ENCODE measurements at places on chromosomes 7 and 10. TPM values are rescaled to one million over a fixed set of nuclear protein-coding genes. Genes with fewer than 3 reads are reported as not detected.

Gene SH2D4B
- not detected for total RNA-seq

Gene AHR
- total RNA-seq, result 236 TPM

Gene BTBD16
- not detected for total RNA-seq

Gene GRID2IP
- total RNA-seq, result 1.3 TPM

Gene SLC26A3
- total RNA-seq, result not detected

Gene GNAI1
- total RNA-seq, result 24.5 TPM

Gene CYP3A4
- not detected for total RNA-seq

DNA sequence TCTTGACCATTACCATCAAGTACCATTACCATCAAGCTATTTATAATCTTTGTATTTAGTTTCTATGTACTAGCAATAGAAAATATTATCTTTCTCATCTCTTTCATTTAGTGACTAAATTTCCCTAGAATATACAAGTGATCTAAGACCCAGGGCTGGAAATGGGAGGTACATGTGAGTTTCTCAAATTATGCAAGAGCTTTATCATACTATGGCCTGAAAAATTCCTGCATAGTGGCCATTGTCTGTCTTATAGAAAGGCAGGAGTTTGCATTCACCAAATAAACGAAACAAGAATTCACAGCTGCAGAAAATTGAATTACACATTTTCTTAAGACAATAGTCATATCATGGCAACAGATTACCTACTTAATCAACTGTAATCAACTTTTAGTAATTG, 50.7 kb upstream of the HDAC9 start:
- no peaks in the 10 kb centered on the region for H3K4me1 ChIP-seq
- no peaks in the 10 kb centered on the region for H3K27me3 ChIP-seq
- no peak overlapping the region for H3K4me3 ChIP-seq
- no peak for DNase-seq
- H3K27ac ChIP-seq, result no peak overlapping the region

DNA sequence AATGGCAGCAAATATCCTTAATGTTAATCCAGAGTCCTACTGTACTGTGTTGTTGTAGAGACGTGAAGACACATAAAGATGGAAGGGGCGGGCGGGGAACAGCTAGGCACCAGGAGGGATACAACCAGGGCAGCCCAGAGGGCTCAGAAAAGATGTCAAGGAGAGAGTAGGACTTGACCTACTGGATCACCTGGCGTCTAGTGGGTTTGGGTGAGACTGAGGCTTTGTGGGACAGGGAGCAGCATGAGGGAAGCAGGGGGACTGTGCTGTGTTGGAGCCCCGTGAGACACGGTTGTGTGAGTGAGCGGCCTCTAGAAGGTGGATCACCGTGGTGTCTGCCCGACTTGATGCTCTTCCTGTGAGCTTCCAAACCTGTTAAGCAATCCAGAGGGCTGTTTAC, 68.0 kb downstream of the PTPRE start:
- H3K4me3 ChIP-seq, result no peak overlapping the region
- H3K4me1 ChIP-seq, result peaks cover 34% of the 10 kb centered on the region
- no peaks in the 10 kb centered on the region for H3K27me3 ChIP-seq
- H3K27ac ChIP-seq, result no peak overlapping the region

DNA sequence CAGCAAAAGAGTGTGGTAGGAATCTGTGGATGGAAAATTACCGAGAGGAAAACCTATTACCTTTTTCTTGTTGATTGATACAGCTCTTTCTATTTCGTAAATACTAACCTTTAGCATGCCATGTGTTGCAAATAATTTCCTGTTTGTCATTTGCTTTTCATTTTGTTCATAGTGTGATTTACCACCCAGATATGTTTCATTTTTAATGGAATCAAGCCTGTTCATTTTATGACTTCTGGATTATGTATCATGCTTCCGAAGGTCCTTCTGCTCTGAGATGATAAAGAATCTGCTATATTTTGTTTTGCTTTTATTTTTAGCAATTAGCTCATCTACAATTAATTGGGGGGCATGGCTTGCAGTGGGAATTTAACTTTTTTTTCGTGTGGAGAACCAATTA, 46.5 kb downstream of the INPP5F start:
- no peak overlapping the region for H3K27ac ChIP-seq
- H3K27me3 ChIP-seq, result no peaks in the 10 kb centered on the region
- H3K4me1 ChIP-seq, result peaks cover 23% of the 10 kb centered on the region
- no peaks in the 10 kb centered on the region for H3K36me3 ChIP-seq

DNA sequence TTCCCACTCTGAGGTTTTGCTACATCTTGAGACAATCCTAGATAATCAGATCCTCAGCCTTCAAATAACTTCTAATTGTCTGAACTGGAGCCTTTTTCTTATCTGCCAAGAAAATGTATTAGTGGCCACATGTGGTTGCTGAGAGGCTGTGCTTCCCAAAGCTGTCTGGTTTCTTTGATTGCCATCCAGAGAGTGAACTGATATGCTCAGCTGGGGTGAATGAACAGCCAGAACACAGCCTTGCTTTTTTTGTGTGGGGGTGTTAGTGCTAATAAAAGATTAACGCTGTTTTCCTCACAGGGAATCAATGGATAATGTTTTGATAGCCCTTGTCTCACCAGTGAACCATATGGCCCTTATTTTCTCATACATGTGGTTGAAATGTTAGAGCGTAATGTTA, 66.9 kb downstream of the BBS9 start:
- no peaks in the 10 kb centered on the region for H3K27me3 ChIP-seq

- H3K27me3 ChIP-seq, result no peaks in the 10 kb centered on the region
- H3K36me3 ChIP-seq, result no peaks in the 10 kb centered on the region
- H3K4me3 ChIP-seq, result no peak overlapping the region
- H3K4me1 ChIP-seq, result no peaks in the 10 kb centered on the region
Observed at GRCh38 chr7:157900011-157900410, 563.2 kb downstream of the DNAJB6 start.

GRCh38 chr10:17808971-17809841, at the start of gene MRC1:
Gene MRC1, plus strand, starts transcription at chr10:17809348. Its CDS starts 118 bp downstream, at chr10:17809466.
- no peak within 1 kb of the TSS for H3K4me3 ChIP-seq
- H3K27me3 ChIP-seq, result no peaks in the 10 kb centered on the region
- H3K27ac ChIP-seq, result peak within 1 kb of the TSS; percentile 75
- peak; percentile 35 for DNase-seq
- H3K4me1 ChIP-seq, result no peaks in the 10 kb centered on the region
- no peaks in the 10 kb centered on the region for H3K36me3 ChIP-seq

- H3K4me1 ChIP-seq, result no peaks in the 10 kb centered on the region
- no peak for DNase-seq
- no peaks in the 10 kb centered on the region for H3K36me3 ChIP-seq
- H3K27me3 ChIP-seq, result no peaks in the 10 kb centered on the region
Observed at GRCh38 chr7:96236198-96237039, 85.5 kb downstream of the SLC25A13 start.

DNA sequence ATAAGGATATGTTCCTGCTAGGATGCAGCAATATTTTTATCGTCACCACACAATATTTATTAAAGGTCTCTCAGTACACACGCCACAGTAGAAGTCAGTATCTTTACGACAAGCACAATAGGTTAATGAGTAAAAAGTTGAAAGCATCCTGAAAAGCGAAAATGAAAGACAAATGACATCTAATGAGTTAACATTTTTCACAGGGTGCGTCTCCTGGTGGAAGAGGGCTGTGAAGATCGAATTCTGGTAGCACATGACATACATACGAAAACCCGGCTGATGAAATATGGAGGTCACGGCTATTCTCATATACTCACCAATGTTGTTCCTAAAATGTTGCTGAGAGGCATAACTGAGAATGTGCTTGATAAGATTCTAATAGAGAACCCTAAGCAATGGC, 10.8 kb downstream of the C1QL3 start:
- no peaks in the 10 kb centered on the region for H3K36me3 ChIP-seq
- no peak overlapping the region for H3K4me3 ChIP-seq
- H3K27me3 ChIP-seq, result no peaks in the 10 kb centered on the region
- H3K4me1 ChIP-seq, result no peaks in the 10 kb centered on the region
- DNase-seq, result no peak

- H3K27me3 ChIP-seq, result no peaks in the 10 kb centered on the region
- H3K4me3 ChIP-seq, result no peak overlapping the region
- no peak for DNase-seq
- no peaks in the 10 kb centered on the region for H3K36me3 ChIP-seq
- no peaks in the 10 kb centered on the region for H3K4me1 ChIP-seq
- H3K27ac ChIP-seq, result no peak overlapping the region
Observed at GRCh38 chr7:132373041-132373440, 203.2 kb downstream of the PLXNA4 start.

- H3K4me1 ChIP-seq, result no peaks in the 10 kb centered on the region
- H3K4me3 ChIP-seq, result no peak overlapping the region
- peak; percentile 63 for DNase-seq
- H3K36me3 ChIP-seq, result peaks cover 32% of the 10 kb centered on the region
- H3K27ac ChIP-seq, result no peak overlapping the region
Observed at GRCh38 chr7:754531-755412, 27.7 kb upstream of the PRKAR1B start.

GRCh38 chr7:85090143-85090542, 96.7 kb downstream of the SEMA3D start:
- H3K27me3 ChIP-seq, result no peaks in the 10 kb centered on the region
- no peak for DNase-seq
- H3K4me3 ChIP-seq, result no peak overlapping the region
- no peaks in the 10 kb centered on the region for H3K36me3 ChIP-seq
- H3K27ac ChIP-seq, result no peak overlapping the region

DNA sequence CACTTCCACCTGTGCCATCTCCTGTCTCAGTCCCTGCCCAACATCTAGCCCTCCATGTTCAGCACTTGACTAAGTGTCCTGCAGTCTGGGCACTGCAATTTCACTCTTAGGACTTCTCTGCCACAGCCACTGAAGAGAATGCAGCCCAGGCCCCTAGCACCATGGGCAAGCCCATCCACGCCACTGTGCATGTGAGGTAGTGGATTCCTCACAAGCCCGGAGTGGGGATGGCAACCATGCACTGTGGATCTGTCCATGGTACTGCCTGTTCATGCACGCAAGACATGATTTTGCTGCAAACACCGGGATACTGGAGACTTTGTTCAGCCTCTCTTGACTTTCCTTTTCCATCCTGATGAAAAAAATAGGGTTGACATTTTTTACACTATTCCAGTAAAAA, 12.3 kb downstream of the DDC start:
- no peaks in the 10 kb centered on the region for H3K27me3 ChIP-seq
- H3K4me3 ChIP-seq, result no peak overlapping the region
- H3K36me3 ChIP-seq, result no peaks in the 10 kb centered on the region
- no peak for DNase-seq
- H3K4me1 ChIP-seq, result no peaks in the 10 kb centered on the region
- no peak overlapping the region for H3K27ac ChIP-seq

- no peaks in the 10 kb centered on the region for H3K27me3 ChIP-seq
- no peaks in the 10 kb centered on the region for H3K4me1 ChIP-seq
Observed at GRCh38 chr7:3206101-3206500, 95.0 kb upstream of the SDK1 start.

- H3K4me1 ChIP-seq, result no peaks in the 10 kb centered on the region
- no peak overlapping the region for H3K4me3 ChIP-seq
- no peak overlapping the region for H3K27ac ChIP-seq
- peaks cover 73% of the 10 kb centered on the region for H3K36me3 ChIP-seq
Observed at GRCh38 chr7:154953006-154953684, 49.8 kb downstream of the PAXIP1 start.

DNA sequence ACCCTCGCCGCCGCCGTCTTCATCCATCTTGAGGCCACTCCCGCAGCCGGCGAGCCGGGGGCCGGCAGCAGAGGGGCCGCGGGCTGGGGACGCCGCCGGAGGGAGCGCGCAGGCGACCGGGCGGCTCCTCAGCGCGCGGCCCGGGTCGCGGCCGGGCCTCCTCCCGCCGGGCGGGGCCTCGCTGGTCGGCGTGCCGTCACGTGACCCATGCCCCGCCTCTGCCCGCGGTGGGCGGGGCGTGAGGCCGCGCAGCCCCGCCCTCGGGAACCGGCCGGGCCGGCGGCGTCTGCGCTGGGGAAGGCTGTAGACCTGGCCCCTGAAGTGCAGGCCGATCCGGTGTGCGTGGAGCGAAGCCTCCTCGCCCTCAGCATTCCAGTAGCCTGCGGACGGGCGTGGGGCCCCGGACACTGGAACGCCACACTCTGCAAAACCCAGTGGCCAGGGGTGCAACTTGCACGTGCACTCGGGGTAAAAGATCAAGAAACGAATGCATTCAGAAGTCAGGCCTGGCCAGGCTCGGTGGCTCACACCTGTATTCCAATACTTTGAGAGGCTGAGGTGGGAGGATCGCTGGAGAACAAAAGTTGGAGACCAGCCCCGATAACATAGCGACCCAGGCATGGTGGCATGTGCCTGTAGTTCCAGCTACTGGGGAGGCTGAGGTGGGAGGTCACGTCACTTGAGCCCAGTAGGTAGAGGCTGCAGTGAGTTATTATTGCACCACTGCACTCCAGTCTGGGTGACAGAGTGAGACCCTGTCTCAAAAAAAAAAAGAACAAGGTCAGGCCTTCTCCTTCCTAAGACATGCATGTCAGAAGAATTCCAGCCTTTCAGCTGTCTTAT, at the start of gene CYTH3:
CYTH3 (minus strand) TSS at position 144 of the 843 bp plus-strand sequence; CDS start at position 27, 117 bp downstream.
- peaks cover 23% of the 10 kb centered on the region for H3K4me1 ChIP-seq
- no peaks in the 10 kb centered on the region for H3K27me3 ChIP-seq
- peak; percentile 89 for DNase-seq
- peak within 1 kb of the TSS; percentile 97 for H3K4me3 ChIP-seq
- no peaks in the 10 kb centered on the region for H3K36me3 ChIP-seq
- peak within 1 kb of the TSS; percentile 80 for H3K27ac ChIP-seq

- H3K4me3 ChIP-seq, result no peak overlapping the region
- H3K27ac ChIP-seq, result no peak overlapping the region
- DNase-seq, result peak; percentile 56
- H3K36me3 ChIP-seq, result no peaks in the 10 kb centered on the region
Observed at GRCh38 chr7:24781106-24781505, 23.8 kb upstream of the GSDME start.

DNA sequence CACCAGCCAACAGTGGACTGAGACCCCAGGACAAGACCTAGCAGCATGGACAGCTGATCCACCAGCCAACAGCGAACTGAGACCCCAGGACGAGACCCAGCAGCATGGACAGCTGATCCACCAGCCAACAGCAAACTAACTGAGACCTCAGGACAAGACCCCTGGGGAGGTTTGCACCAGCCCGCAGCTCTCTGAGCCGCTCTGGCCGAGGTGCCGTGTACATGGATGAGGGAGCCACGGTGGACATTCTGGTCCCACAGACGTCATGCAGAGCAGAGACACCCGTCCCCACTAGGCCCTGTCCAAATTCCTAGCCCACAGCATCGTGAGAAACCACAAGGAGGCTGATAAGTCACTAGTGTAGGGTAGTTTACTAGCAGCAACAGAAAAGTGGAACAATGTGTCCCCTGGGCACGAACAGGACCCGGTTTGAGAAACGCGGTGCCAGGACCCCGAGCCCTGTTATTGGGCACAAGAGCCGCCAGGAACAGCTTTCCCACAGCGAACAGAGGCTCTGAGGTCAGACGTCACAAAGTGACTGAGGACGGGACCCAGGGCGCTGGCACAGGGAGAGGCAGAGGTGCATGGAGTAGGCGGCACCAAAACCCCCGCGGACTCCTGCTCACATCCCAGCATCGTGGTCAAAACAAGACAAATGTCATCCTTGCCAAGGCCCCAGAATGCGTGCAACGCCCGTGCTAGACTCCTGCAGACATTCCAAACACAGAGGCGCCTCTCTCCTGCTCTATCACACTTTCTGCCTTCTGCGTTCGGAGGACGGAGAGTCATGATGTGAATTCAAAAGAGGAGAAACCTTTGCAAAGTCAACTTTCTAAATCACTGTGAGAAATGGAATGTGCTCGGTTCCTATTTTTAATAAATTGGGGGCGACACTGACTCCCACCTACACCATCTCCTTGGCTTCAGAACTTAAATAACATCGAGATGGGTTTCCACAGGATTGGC, 8.1 kb downstream of the STK32C start:
- no peak for DNase-seq
- H3K4me3 ChIP-seq, result no peak overlapping the region
- no peak overlapping the region for H3K27ac ChIP-seq
- no peaks in the 10 kb centered on the region for H3K36me3 ChIP-seq
- no peaks in the 10 kb centered on the region for H3K4me1 ChIP-seq
- no peaks in the 10 kb centered on the region for H3K27me3 ChIP-seq

- H3K36me3 ChIP-seq, result no peaks in the 10 kb centered on the region
- no peak overlapping the region for H3K27ac ChIP-seq
- no peaks in the 10 kb centered on the region for H3K27me3 ChIP-seq
- no peaks in the 10 kb centered on the region for H3K4me1 ChIP-seq
- H3K4me3 ChIP-seq, result no peak overlapping the region
Observed at GRCh38 chr10:78464118-78464855, 430.6 kb downstream of the RPS24 start.
